ENCODE measurements at places on chromosomes 11 and 22.

- no peak for DNase-seq
These were observed 1020.5 kb downstream of the BRD1 start for GRCh38 chr22:48807155-48807554.

DNA sequence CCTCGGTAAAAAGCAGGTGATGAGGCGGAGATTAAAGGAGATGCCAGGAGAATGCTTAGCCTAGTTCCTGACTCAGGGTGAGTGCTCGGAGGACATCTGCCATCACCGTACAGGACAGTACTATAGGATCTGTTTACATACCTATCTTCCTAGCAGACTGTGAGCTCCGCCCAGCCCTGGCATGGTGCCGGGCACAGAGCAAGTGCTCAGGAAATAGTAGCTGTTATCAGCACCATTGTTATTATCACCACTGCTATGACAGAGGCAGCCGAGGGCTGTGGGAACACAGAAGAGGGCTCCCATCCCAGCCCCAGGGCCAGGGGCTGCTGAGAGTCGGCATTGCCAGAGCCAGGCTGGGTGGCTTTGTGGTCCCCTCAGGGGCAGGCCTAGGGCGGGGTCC lies 642 bp upstream of the SEPTIN3 start:
- no peak for DNase-seq

- DNase-seq, result no peak
These were observed 17.7 kb downstream of the IGF2 start for GRCh38 chr11:2121227-2122130.

GRCh38 chr11:72752088-72752914 lies at the start of gene ARAP1:
Gene ARAP1 (minus strand): TSS chr11:72752408. CDS start chr11:72727128, 25,280 bp downstream.
- peak; percentile 80 for DNase-seq

DNA sequence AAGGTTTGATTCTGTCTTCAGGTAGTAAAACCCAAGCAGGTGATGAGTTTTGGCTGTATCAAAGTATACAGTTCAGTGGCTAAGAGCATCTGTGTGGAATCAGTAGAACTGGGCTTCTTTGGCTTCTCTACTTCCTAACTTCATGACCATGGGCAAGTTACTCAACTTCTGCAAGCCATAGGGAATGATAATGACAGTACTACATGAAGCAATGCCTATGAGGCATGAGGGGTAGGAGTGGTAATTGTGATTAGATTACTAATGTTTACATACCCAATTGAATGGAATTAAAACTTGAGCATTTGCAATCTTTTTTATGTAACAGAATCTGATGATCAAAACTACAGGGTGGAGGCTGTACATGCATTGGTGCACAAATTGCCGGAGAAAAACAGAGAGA lies 164.3 kb downstream of the PGR start:
- DNase-seq, result no peak

DNA sequence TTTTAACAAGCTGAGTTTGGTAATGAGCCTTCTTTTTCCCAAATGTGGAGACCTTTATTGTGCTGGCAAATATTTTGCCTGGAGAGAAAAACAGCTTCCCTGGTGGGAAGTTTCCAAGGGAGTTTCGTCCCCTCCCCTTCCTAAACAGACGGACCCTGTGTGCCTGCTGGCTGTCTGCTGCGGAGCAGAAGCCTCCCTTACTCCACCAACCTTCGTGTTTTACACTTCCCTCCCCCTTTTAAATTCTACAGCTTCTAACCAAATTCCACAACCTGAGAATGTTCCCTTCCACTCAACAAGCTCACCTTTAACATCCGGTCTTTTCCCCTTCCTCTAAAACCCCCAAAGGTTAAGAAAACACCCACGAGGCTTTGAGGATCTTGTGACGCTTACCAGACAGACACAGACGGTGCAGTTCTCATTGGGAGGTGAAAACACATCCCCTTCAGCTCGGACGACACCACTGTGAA lies 17.1 kb downstream of the VWCE start:
- no peak for DNase-seq

Data from H1 (cell line).